ENCODE measurements at places on chromosomes 7 and 10. TPM values are rescaled to one million over a fixed set of nuclear protein-coding genes. Genes with fewer than 3 reads are reported as not detected.

- DNase-seq = no peak
- no peaks in the 10 kb centered on the region for H3K4me1 ChIP-seq
- no peak overlapping the region for H3K27ac ChIP-seq
- no peak overlapping the region for H3K4me3 ChIP-seq
- H3K27me3 ChIP-seq = no peaks in the 10 kb centered on the region
These were observed 594.9 kb downstream of the REEP3 start for GRCh38 chr10:64115908-64116643.

- no peak overlapping the region for H3K27ac ChIP-seq
- DNase-seq = no peak
- no peak overlapping the region for H3K4me3 ChIP-seq
- H3K36me3 ChIP-seq = no peaks in the 10 kb centered on the region
These were observed 68.3 kb upstream of the FAM171A1 start for GRCh38 chr10:15439341-15439842.

DNA sequence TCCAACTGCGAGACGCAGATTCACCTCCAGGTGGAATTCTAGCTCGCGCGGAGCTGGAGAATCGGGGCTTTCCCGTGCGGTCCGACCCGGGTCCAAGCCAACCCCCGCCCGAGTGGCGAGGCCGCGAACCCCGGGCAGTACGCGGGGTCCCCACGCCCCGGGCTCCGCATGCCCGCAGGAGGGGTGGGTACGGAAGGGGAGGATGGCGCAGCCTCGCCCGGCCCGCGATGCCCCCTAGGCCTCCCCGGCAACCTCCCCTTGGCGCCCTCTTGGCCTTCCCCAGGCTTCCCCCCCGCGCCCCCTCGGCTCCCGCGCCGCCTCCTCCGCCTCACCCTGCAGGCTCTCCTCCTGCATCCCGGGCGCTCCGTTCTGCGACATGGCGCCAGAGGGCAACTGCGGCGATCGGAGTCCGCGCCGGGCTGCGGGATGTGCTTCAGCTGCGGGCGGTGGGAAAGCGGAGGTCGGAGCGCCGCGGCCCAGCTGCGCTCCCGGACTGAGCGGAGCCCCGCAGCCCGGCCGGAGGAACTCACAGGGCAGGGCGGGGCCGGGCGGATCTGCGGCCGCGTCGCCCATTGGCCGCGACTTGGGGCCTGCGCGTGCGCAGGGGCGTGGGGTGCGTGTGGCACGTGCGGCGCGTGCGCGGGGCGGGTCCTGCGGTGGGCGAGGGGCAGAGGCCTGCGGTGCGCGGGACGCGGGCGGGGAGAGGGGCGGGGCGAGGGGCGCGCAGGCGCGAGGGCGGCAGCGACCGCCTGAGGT is at the start of gene BNIP3:
Gene BNIP3 (minus strand): TSS at position 495 of the 756 bp plus-strand sequence. CDS start 117 bp downstream, at position 378.
- H3K4me1 ChIP-seq = no peaks in the 10 kb centered on the region
- H3K36me3 ChIP-seq = no peaks in the 10 kb centered on the region
- peak within 1 kb of the TSS; percentile 89 for H3K27ac ChIP-seq
- H3K27me3 ChIP-seq = no peaks in the 10 kb centered on the region
- DNase-seq = peak; percentile 99
- peak within 1 kb of the TSS; percentile 99 for H3K4me3 ChIP-seq

Gene BLNK
- 12.6 TPM for total RNA-seq

Gene KCND2
- 0.13 TPM for total RNA-seq

Gene POLR3A
- 5.9 TPM for total RNA-seq

- no peaks in the 10 kb centered on the region for H3K27me3 ChIP-seq
- no peak for DNase-seq
- H3K4me3 ChIP-seq = no peak overlapping the region
- H3K4me1 ChIP-seq = no peaks in the 10 kb centered on the region
- H3K27ac ChIP-seq = no peak overlapping the region
- no peaks in the 10 kb centered on the region for H3K36me3 ChIP-seq
These were observed 183.0 kb upstream of the CTBP2 start for GRCh38 chr10:125343118-125343925.

DNA sequence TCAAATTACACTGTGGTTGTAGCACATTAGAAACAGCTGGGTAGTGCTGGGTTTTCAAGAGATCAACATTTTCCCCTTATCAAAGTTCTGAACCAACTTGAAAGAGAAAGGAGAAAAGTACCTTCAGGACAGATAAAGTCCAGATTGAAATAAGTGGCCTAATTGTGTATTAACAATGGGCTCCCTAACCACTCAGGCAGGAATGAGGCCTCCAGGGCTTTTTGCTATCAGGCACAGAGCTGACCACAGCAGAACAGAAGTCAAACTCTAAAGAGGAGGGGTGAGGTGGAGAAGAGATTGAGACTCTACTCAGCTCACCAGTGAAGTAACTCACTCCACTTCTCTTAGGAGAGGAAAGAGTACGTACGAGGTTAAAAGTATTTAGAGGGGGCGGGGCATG is 394.1 kb upstream of the PHF14 start:
- no peaks in the 10 kb centered on the region for H3K36me3 ChIP-seq
- H3K4me1 ChIP-seq = no peaks in the 10 kb centered on the region
- no peak overlapping the region for H3K27ac ChIP-seq
- no peaks in the 10 kb centered on the region for H3K27me3 ChIP-seq
- no peak overlapping the region for H3K4me3 ChIP-seq

DNA sequence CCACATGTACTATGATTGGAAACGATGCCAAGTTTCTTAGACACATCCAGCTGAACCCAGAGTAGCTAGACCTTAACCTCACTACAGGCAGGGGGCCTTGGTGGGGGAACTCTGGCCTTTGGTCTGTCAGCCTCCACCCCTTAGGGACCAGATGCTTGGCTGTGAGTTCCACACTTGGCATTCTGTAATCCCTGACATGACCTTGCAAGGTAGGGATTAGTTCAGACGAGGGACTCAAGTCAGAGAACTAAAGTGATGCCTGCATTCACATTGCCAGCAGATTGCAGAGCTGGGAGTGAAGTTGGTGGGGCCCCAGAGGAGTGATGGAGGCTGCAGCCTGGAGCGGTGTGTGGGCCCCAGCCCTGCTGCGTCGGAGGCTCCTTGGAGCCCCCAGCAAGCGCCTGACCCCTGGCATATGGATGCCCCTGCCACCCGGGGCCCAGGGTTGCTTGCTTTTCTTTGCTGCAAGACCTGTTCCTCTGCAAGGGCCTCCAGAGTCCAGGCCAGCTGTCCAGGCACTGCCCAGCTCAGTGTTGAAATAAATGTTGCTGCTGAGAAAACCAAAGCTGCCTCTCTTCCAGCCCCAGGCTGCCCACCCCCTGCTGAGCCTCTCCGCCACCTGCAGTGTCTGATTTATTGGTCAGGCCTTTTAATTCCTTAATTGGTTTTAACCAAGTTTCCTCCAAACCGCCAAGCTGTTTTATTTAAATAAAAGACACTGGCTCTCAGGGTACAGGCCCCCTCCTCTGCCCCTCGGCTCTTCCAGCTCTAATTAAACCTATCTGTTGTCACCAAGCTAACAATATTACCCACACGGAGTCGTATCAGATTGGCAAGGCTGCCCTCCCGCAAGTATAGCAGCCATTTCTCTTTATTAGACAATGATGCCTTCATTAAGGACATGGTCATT is 4.7 kb downstream of the NPTX2 start:
- H3K27ac ChIP-seq = no peak overlapping the region
- DNase-seq = no peak
- H3K27me3 ChIP-seq = no peaks in the 10 kb centered on the region
- no peaks in the 10 kb centered on the region for H3K36me3 ChIP-seq

DNA sequence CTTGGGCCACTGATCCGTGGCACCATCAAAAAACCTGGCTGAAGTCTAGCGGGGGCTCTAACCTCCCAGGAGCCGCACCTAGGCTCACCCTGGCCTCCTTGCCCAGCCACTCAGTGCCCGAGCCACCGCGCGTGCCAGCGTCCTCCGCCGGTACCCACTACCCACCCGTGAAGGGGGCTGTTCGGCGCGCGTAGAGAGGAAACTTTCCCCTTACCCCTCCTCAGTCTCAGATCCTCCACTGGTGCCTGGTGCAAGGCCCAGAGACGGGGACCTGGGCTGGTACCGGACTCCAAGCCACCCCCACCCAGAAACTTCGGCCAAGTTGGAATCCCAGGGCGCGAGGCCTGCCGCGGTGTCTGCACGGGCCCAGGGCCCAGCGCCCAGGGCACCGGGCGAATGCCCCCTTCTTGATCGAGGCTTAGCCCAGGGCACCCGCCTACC is 3.5 kb upstream of the EBF3 start:
- no peak for DNase-seq
- peaks cover 5% of the 10 kb centered on the region for H3K4me1 ChIP-seq
- H3K27ac ChIP-seq = no peak overlapping the region
- H3K27me3 ChIP-seq = peaks cover 49% of the 10 kb centered on the region

DNA sequence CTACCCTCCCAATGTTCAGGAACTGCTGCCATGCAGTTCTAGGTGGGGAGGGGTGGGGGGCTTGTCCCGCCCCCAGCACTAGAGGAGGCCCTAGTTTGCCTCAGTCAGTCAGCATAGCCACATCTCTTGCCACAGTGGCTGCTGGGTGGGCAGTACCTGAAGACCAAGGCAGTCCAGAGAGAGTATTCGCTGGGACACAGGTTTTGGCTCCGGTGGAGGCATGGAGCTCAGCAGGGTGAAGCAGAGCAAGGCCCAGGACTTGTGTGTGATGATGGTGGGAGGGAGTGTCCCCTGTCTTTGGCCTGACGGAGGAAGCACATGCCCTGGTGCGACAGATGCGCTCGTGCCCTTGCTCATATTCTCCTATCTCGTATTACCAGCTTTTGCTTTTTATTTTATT is 24.7 kb upstream of the ZCCHC24 start:
- no peak overlapping the region for H3K4me3 ChIP-seq
- no peak overlapping the region for H3K27ac ChIP-seq
- H3K36me3 ChIP-seq = no peaks in the 10 kb centered on the region
- H3K4me1 ChIP-seq = no peaks in the 10 kb centered on the region
- DNase-seq = no peak

DNA sequence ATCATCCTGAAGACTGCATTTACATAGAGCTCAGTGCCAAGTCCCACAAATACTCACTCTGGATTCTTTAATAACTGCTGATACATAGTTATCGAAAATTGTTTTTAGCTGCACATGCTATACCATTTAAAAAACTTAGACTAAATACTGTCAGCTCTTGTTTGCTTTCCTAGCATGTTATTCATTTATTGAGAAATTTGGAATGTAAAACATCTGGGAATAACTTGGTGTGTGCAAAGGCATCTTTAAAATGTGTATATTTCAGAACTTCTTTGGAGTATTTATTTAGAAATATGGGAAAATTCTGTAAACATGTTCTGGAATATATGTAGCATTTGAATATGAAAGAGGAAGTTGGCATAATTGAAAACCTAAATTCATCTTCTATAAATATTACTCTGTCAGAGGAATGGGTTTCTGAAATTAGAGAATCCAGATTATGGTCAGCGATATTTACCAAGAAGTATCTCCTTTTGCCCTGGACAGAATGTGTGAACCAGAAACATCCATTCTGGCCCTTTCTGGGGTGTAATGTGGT is 119.7 kb downstream of the ARID5B start:
- no peaks in the 10 kb centered on the region for H3K27me3 ChIP-seq
- DNase-seq = no peak
- no peak overlapping the region for H3K4me3 ChIP-seq
- H3K36me3 ChIP-seq = no peaks in the 10 kb centered on the region
- H3K4me1 ChIP-seq = peaks cover 15% of the 10 kb centered on the region

Gene ADAM22
- 0.73 TPM for total RNA-seq

GRCh38 chr7:706721-707120 is 19.8 kb upstream of the DNAAF5 start:
- peak; percentile 19 for DNase-seq
- no peak overlapping the region for H3K27ac ChIP-seq
- H3K4me1 ChIP-seq = no peaks in the 10 kb centered on the region
- no peaks in the 10 kb centered on the region for H3K36me3 ChIP-seq

GRCh38 chr10:66673071-66673470 is 252.8 kb upstream of the LRRTM3 start:
- no peak overlapping the region for H3K4me3 ChIP-seq
- no peak overlapping the region for H3K27ac ChIP-seq
- no peaks in the 10 kb centered on the region for H3K27me3 ChIP-seq
- H3K4me1 ChIP-seq = no peaks in the 10 kb centered on the region
- H3K36me3 ChIP-seq = no peaks in the 10 kb centered on the region
- no peak for DNase-seq

- H3K27me3 ChIP-seq = no peaks in the 10 kb centered on the region
- no peak overlapping the region for H3K27ac ChIP-seq
These were observed 41.5 kb downstream of the SMURF1 start for GRCh38 chr7:99102361-99102760.

DNA sequence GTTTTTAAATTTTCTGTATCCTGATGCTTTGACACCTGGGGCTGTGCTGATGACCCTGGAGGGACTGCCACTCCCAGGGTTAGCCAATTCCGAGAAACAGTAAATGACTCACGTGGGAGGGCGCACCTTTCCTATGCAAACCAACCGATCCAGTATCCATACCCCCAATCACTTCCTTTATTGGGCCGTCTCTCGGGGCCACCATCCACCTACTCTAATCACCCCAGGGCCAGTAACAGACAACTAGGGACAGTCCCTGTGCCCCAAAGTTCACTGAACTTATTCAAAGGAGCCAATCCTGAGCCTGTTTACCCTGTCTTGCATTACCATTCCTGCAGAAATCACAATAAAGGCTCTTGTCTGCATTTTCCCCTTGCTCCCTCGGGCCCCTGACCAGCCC is 6.6 kb upstream of the LGI1 start:
- no peak overlapping the region for H3K27ac ChIP-seq
- H3K4me1 ChIP-seq = no peaks in the 10 kb centered on the region
- no peak overlapping the region for H3K4me3 ChIP-seq
- DNase-seq = no peak
- H3K36me3 ChIP-seq = no peaks in the 10 kb centered on the region
- H3K27me3 ChIP-seq = no peaks in the 10 kb centered on the region

DNA sequence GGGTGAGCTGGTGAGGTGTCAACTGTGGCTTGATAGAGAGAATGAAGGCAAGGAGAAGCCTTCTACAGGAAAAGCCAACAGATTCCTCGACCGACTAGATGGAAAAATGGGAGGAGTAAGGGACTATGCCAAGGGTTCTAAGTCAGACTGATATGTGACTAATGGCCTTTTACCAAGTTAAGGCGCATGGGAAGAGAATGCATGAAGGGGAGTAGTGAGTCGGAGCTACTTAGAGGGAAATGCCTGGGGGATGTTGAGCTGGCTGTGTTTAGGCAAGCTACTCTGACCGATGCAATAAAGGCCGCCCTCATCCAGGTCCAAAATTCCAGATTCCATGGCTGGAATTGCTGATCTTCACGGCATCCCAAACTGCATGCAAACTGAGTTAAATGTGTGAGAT is 48.2 kb downstream of the APBB1IP start:
- H3K27me3 ChIP-seq = no peaks in the 10 kb centered on the region
- H3K36me3 ChIP-seq = no peaks in the 10 kb centered on the region
- no peak overlapping the region for H3K27ac ChIP-seq
- peaks cover 8% of the 10 kb centered on the region for H3K4me1 ChIP-seq
- no peak overlapping the region for H3K4me3 ChIP-seq
- no peak for DNase-seq

- no peaks in the 10 kb centered on the region for H3K27me3 ChIP-seq
- no peaks in the 10 kb centered on the region for H3K4me1 ChIP-seq
- H3K36me3 ChIP-seq = no peaks in the 10 kb centered on the region
- H3K27ac ChIP-seq = no peak overlapping the region
- DNase-seq = no peak
These were observed 26.4 kb upstream of the ANKRD1 start for GRCh38 chr10:90947030-90947960.

Measured in pancreas (tissue), 10 donors.